Activated CD4-positive, alpha-beta T cell treated with anti-CD3 and anti-CD28 coated beads for 4 hours (primary cell): ENCODE measurements at places on chromosomes 1 and 21.

GRCh38 chr1:101884621-101885020 is 112.1 kb downstream of the OLFM3 start:
- no peak for DNase-seq

GRCh38 chr1:99216956-99217355 is 47.3 kb upstream of the PLPPR4 start:
- no peak for DNase-seq

DNA sequence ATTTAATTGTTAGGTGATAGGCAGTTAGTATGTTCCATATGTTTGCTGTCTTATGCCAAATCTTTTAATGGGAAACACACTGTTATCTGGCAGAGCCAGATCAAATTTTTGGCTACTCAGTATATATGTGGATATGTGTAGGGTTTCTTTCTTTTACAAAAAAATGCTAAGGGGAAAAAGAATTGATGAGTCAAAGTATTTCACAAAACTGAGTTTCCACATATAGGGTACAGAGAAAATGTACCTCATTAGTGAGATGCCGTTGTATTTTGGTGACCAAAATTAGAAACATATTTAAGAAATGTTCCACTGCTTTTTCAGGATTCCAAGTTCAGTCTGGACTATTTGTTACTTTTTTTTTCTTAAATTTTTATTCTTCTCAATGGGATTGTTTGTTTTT is 201.2 kb upstream of the PTGFR start:
- no peak for DNase-seq

DNA sequence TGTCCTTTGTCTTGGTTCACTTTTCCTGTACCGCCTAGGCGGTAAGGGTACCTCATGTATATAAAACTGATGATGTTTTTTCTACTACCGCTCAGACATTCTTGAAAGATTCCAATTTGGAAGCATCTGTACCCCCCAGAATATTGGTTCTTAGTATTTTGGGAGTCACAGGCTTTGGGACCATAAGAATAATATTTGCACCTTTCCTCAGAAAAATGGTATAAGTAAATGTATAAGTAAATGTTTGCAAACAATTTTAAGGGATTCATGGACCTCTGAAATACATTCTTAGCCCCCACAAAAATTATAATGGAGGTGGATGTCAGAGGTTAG is 677 bp downstream of the SRP9 start:
- DNase-seq = no peak

- no peak for DNase-seq
These were observed 88.5 kb downstream of the BEND5 start for GRCh38 chr1:48688102-48688760.

- peak; percentile 60 for DNase-seq
These were observed at the start of gene GPR137B for GRCh38 chr1:236142253-236143103. GPR137B (plus strand) TSS chr1:236142539; CDS start chr1:236142623, 84 bp downstream.

DNA sequence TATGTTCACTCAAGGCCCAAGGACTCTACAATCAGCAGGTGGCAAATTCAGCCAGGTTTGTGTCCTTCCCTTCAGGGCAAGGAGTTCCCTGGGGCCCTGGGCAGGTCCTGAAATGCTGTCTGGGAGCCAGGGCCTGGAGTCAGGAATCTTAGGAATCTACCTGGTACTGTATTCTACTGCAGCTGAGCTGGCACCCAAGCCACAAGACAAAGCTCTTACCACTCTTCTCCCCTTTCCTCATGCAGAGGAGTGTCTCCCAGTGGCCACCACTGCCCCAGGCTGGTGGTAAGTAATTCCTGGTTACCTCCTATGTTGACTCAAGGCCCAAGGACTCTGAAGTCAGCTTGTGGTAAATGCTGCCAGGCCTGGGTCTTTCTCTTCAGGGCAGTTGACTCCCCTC is 153.4 kb downstream of the NRIP1 start:
- no peak for DNase-seq

DNA sequence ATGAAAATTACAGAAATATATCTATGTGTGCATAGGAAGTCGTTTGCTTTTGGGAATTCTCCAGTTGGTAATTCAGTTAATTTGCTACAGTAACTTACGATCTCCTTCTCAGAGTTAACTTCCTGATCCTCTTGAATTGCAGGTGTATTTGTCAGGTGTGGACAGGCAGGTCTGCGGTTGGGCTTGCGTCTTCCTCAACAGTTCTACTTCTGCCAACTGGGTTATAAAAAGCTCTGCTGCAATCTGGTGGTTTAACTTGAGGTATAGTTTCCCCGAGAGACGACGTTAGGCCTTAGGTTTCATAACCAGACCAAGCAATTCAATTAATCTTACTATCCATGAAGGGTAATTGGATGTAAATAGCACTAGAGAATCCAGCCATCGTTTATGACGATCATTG is 88.2 kb downstream of the GABPA start:
- no peak for DNase-seq

DNA sequence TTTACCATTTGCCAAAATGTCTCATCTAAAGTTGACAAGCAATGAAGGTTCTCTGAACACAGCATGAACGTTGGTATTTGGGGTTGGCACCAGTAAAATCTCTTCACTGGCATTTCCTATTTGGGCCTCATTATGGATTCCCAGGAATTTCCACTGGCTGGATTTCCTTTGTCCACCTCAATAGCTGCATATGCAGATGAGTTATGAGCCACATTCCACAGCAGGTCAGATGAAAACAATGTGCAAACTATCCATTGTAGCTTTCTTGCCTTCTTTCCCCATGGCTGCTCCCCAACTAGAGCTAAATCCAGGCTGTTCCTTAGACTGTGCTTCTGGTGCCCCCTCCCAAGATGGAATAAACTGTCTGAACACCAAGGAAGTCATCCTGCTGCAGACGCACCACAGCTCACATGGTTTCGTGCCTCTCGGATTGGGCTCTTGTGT is 168.1 kb upstream of the FGGY start:
- DNase-seq = no peak

GRCh38 chr1:221634606-221635005 is 107.3 kb downstream of the DUSP10 start:
- no peak for DNase-seq

DNA sequence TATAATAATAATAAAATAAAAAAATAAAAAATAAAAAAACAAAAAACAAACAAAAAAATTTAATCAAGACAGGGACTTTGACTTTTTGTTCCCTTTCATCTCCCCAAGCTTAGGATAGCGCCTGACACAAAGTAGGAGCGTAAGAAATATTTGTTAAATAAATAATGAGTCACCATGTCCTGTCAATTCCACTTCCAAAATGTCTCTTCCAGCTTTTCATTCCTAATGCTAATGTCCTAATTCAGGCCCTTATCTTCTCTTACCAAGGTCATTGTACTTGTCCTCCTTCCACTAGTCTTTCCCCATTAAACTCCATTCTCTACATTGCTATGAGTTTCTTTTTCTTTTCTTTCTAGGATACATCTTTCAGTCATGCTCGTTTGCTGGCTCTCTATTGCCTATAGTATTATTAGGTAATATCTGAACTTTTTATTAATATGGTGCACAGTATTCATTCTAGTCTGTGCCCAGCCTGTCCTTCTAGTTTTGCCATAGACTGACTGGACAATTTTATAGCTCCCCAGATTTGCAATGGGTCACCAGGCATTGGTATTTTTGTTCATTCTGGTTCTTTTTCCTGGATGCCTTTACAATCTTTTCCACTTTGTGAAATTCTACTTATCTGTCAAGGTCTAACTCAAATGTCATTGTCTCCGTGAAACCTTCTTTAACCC is 11.4 kb downstream of the NEXN start:
- no peak for DNase-seq

GRCh38 chr1:228347181-228347580 is 59.5 kb downstream of the TRIM11 start:
- DNase-seq = no peak
